ENCODE measurements at places on chromosomes 16 and 17.

DNA sequence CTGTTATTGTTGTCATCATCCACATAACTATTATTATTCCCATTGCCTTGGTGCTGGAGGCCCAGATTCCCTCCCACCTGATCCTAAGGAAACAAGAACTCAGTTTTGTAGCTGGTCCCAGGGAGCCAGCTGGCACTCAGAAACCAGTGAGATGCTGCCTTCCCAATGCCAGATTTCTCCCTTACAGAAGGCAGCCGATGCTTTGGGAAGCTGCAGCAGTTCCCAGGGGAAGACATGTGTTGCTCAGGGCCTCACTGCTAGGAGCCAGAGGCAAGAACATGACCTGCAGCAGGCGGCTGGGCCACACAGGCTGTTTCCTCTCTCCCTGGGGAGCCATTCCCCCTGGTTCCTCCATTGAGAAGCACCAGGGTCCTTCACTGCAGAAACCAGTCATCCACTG is 59.9 kb upstream of the GRIN2A start:
- no peak for DNase-seq

- DNase-seq: no peak
Observed at GRCh38 chr16:10927497-10928112, 14.7 kb downstream of the DEXI start.

DNA sequence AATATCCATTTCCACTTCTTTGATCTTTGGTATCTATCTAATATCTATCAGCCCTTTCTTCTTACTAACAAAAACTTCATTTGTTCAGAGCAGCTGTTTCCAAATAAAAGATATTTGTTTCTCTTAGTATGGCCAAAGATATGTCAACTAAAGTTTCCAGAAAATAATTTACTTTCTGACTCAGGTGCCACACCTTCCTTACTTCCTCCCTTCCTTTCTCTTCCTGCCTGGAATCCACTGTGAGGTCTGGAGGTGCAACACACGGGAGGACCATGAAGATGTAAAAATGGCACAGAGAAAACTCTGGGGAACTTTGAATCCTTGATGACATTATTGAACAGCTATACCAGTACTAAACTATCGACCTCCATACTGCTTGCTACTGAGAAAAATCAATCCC is 14.0 kb downstream of the MED13 start:
- DNase-seq: peak; percentile 20

DNA sequence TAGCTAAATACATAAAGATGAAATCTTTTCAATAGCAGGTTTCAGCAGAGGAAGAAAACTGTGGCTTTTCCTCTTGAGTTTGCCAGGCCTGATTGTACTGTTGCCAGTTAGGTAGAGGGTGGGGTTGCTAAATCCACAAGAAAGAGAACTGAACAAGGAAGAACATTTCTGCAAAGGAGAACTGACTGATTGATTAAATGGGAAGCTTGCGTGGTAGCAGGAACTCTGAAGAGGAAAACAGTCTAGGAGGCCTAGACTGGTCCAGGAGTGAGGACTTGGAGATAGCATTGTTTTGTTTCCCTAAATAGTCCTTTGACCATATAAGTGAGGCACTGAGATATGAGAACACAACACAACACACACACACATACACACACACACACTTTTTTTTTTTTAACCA is 18.8 kb downstream of the LRRC36 start:
- DNase-seq: no peak

- no peak for DNase-seq
Observed at GRCh38 chr17:80773243-80773991, 218.2 kb upstream of the CHMP6 start.

Measured in foreskin keratinocyte (primary cell).